Epithelial cell of umbilical artery (primary cell): ENCODE measurements at places on chromosomes 2 and 18. TPM values are rescaled to one million over a fixed set of nuclear protein-coding genes. Genes with fewer than 3 reads are reported as not detected.

ADAM23 gene
- 9.6 and 12.7 TPM in 2 replicates for total RNA-seq

DNAJC27 gene
- 0.97 and 3.3 TPM in 2 replicates for total RNA-seq

RAMP1 gene
- total RNA-seq, result not detected in 2 replicates

GPAT2 gene
- total RNA-seq, result 8.8 and 10.3 TPM in 2 replicates

VWC2L gene
- not detected in 2 replicates for total RNA-seq
